ENCODE measurements at places on chromosomes 16 and 17. TPM values are rescaled to one million over a fixed set of nuclear protein-coding genes. Genes with fewer than 3 reads are reported as not detected.

ABCA10 gene
- total RNA-seq = 21.4 TPM

GRCh38 chr17:47388825-47389224, 65.1 kb downstream of the EFCAB13 start:
- DNase-seq = no peak

SALL1 gene
- 14.7 TPM for total RNA-seq

- no peak for DNase-seq
Observed at GRCh38 chr16:54936979-54937670, 6.5 kb downstream of the IRX5 start.

GRCh38 chr17:18158022-18158600, 25.5 kb upstream of the ALKBH5 start:
- peak; percentile 79 for DNase-seq

DNA sequence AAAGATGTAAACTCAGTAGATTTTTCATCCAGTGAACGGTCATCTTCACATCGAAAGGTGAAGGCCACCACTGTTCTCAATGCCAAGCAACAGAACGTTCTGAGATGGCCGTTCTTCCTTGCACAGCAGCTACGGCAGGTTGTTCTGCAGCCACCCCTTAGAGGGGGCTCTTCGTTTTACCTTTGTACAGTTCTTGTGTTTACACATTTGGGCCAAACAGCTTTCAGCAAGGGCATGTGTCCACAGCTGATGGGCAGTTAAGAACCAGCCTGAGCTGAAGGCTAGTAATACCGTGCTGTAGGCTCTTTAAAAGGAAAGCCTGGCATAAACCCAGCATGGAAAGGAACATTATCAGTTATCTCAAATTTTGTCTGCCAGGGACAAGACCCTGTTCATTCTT, 15.9 kb downstream of the PLD6 start:
- DNase-seq = no peak

DNA sequence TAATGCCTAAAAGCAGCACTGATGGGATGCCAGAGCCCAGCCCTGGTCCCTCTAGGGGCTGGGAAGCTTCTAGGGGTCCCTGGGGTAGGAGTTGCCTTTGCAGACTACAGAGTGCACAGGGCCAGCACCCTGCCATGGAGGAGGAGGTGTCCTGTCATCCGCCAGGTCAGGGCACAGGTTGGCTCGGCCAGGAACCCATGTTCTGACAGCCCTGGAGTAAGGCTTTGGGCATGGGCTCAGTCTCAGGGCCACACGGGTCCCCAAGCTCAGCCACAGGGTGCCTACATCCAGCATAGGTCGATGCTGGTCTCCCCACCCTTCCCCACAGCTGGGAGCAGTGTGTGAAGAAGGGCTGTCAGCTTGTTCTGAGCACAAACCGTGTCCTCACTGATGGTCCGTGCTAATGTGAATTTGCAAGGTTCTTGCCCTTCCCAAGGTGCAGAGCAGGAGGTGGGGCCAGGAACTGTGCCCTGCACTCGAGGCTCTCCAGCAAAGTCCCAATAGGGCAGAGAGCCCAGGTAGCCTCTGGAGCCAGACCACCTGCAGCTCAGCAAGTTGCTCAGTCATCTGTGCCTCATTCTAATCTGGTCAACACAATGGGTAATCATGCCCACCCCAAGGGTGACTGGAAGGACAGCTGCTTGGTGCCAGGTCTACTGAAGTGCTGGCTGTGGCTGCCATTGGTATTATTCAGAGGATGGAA, 72.8 kb downstream of the AMFR start:
- no peak for DNase-seq

SLC12A3 gene
- 0.11 TPM for total RNA-seq

NXPH3 gene
- 2.6 TPM for total RNA-seq

DNA sequence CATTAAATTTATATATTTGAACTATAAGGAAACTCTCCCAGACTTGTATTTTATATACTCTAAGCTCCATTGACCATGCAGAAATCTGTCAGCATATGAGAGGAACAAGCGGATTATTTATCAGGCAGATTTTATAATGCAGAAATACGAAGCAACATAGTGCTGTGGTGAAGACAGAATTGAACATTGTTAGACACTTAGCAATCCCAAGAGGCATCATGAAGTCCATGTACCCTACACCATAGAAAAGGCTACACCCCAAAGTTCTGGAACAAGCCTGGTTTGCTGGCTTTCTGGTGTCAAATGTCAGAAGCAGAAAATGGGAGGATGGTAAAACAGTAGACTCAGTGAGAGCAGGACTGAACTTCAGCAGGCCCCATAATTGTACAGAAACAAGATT, 241.1 kb downstream of the PRKCA start:
- no peak for DNase-seq

- no peak for DNase-seq
Observed at GRCh38 chr17:66275651-66276050, 26.8 kb upstream of the PRKCA start.

DNA sequence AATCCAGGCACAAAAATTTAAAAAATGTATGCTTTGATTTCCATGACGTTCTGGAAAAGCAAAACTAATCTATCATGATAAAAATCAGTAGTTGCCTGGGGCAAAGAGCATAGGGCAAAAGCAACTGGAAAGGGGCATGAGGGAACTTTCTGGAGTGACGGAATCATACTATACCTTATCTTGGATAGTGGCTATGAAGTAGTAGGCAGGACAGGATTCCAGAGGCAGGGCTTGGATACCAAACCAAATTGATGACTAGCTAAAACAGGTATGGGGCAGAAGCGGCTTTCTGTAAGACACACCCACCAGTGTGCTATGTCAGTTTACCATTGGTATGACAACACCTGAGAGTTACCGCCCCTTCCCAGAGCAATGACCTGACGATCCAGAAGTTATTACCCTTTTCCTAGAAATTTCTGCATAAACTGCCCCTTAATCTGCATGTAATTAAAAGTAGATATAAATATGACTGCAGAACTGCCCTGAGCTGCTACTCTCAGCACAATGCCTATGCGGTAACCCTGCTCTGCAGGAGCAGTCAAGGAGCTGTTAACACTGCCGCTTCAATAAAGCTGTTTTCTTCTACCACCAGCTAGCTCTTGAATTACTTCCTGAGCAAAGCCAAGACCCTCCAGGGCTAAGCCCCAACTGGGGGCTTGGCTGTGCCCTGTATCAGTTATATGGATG, 56.7 kb downstream of the CFDP1 start:
- no peak for DNase-seq

GRCh38 chr16:67268136-67268579, 11.2 kb upstream of the PLEKHG4 start:
- DNase-seq = no peak
